ENCODE measurements at places on chromosomes 4 and X. TPM values are rescaled to one million over a fixed set of nuclear protein-coding genes. Genes with fewer than 3 reads are reported as not detected.

MYOZ2 gene
- 0.82 TPM for total RNA-seq

APELA gene
- total RNA-seq = not detected

GPC4 gene
- total RNA-seq = 3.6 TPM

TRAM1L1 gene
- 0.35 TPM for total RNA-seq

MID1 gene
- 21.2 TPM for total RNA-seq

OCIAD1 gene
- total RNA-seq = 74.2 TPM

FSTL5 gene
- not detected for total RNA-seq

PIN4 gene
- total RNA-seq = 12.0 TPM

LGI2 gene
- 0.08 TPM for total RNA-seq

FRAS1 gene
- 6.4 TPM for total RNA-seq

ARMCX2 gene
- 59.8 TPM for total RNA-seq

RPA4 gene
- total RNA-seq = 0.45 TPM
